Stimulated activated CD8-positive, alpha-beta memory T cell treated with anti-CD3 and anti-CD28 coated beads, Interleukin-15, amount 100 ng/mL, for 24 hours (primary cell): ENCODE measurements at places on chromosomes 1 and 21.

- no peak for DNase-seq
These were observed 12.4 kb downstream of the SOD1 start for GRCh38 chr21:31671931-31672330.

DNA sequence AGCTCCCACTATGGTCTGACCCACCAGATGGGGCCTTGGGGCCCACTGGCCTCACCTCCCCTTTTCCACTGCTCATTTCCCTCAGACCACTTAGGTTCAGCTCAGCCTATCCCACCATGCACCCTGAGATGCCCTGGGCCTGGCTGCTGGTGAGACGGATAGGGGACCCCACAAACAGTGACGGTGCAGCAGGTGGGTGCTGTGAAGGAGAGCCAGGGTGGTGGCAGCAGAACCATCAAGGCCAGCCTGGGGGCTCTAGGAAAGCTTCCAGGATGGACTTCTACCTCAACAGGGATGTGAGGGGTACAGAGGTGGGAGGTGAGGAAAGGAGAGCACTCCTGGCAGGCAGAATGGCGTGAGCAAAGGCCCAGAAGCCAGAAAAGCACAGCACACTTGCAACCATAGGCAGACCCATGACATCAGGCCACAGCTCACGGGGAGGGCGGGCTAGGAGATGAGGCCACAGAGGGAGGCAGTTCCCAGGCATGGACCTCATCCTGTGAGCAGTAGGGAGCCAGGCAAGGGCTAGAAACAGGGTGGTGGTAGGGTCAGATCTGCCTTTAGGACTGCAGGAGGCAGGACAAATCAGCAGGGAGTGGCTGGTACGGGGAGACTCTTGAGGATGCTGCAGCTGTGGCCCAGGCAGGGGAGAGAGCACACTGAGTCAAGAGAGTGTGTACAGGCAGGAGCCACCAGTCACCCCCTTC lies 23.1 kb downstream of the CYB5RL start:
- no peak for DNase-seq

DNA sequence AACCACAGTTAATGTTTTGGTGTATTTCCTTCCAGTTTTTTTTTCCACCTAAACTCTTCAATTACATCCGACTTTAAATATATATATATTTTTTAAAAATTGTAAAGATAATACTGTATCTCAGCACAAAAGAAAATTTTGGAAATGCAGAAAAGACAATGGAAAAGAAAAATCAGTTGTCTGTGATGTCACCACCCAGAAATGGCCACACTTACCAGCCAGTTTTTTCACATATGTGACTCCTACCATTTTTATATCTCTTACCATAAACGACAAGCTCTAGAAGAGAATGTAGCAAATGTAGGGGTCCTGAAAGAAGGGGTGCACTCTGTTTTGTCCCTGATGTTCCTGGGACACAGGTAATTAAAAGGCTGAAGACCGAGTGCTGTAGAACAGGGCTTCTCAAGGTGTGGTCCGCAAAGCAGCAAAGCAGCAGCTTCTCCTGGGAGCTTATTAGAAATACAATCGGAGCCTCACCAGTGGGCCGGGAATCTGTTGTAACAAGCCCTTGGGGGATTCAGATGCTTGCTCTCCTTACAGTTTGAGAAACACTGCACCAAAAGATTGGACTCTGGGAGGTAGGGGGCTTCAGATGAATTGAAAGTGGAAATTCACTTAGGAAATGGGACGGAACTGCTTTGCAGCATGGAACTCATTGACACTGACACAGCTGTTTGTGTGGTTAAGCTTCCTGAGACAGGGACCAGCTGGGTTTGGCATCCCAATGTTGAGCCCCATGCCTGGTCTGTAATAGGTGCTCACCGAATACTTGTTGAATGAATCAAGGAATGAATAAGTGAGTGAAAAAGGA lies 44.1 kb downstream of the ALPL start:
- DNase-seq = no peak

DNA sequence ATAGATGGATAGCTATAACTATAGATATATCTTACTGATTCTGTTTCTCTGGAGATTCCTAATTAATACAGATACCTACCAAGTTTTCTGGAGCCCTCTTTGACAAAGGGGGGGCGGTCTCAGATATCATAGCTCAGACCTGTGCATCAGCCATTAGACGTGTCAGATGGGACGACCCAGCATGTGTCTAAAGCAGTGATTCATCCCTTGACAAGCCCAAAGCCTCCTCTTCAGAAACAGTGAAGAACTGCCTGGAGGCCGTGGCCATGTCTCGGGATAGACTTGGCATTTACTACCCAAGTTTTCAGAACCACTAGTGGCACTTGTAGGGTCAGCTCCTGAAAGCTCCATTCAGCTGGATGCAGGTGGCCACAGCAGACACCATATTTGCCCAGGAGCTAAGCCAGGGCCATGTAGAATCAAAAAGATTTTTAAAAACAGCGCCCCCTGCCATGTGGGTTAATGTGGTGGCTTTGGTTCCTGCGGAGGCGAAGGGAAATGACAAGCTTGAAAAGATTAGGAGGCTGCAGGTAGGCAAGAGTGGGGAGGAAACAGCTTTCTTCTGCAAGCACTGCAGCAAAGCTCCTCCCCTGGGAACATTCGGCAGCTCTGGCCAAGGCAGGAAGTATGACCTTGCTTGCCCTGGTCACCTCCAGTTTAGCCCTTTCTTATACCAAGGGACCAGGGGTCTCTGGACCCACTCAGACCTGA lies 82.2 kb downstream of the FBXO2 start:
- no peak for DNase-seq

- DNase-seq = no peak
These were observed 108.0 kb downstream of the LBR start for GRCh38 chr1:225319871-225320270.

GRCh38 chr1:9774712-9775679 lies 48.8 kb downstream of the CLSTN1 start:
- no peak for DNase-seq

DNA sequence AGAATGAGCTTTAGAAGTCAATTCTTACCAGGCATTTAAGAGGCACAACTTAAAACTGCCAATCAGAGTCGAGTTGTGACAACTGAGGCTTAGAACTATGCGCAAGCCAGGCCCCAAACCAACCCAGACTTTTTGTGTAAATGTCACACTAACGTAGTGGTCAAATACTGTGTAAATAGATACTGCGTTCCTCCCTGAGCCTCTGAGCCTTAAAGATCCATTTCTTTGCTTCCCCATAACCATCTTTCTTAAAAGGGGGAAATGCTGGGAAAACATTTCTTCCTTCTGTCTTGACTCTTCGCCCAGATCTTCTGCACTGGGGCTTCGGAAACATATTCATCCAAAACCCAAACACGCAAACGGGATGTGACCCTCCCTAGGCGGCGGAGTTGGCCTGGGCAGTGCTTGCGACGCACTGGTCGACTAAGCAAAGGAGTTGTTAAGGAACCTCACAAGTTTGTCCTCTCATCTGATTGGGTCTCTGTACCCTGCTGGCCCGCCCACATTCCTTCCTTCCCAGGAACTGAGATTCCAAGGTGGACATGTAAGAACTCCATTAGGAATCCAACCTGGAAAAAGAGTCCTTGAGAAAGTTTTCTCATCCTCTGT lies 2.6 kb downstream of the ADAMTS5 start:
- no peak for DNase-seq

- DNase-seq = no peak
These were observed 59.6 kb downstream of the LUZP1 start for GRCh38 chr1:23108918-23109533.

- no peak for DNase-seq
These were observed 120.8 kb upstream of the DSCAM start for GRCh38 chr21:40967771-40968170.

- no peak for DNase-seq
These were observed 87.0 kb downstream of the GPR52 start for GRCh38 chr1:174534789-174535188.

DNA sequence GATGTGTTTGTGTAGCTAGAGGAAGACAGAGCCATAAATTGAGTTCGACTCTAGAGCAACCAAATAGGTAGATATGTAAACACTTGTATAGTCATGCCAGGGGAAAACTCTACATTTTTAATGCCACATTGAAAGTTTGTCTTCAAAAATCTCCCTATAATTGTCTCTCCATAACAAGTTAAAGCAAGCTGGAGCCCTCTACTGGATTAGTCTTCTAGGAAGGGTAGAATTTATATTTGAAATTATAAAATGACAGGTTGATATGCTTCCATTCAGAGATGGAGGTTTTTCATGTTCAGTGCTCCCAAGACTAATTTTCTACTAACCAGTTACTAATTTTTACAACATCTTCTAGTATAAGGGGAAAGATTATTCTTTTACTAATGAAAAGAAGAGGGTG lies 13.1 kb upstream of the COL24A1 start:
- DNase-seq = no peak

GRCh38 chr1:220914283-220915116 lies 35.3 kb downstream of the HLX start:
- no peak for DNase-seq

GRCh38 chr1:154557248-154557938 lies 1.1 kb downstream of the UBE2Q1 start:
- no peak for DNase-seq

- DNase-seq = no peak
These were observed 738.1 kb upstream of the NCAM2 start for GRCh38 chr21:20260124-20260523.

DNA sequence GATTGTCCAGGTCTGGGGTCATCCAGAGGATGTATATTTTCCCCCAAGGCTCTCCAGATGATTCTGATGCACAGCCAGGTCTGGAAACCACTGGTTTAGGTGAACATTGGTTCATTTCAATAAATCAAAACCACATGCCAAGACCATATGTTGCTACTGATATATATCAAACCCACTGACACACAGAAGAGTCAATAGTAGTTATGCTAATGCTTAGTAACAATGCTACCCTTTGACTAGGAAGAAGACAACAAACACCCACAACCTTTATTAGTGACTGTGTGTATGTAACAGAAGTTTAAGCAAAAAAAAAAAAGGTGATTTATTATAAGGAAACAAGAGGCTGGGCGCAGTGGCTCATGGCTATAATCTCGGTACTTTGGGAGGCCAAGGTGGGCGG lies 35.6 kb upstream of the POU2F1 start:
- no peak for DNase-seq
